ENCODE measurements at places on chromosomes 4 and X. TPM values are rescaled to one million over a fixed set of nuclear protein-coding genes. Genes with fewer than 3 reads are reported as not detected.
A peak's percentile ranks its signal among the peaks of the same experiment; 100 is the strongest.

DNA sequence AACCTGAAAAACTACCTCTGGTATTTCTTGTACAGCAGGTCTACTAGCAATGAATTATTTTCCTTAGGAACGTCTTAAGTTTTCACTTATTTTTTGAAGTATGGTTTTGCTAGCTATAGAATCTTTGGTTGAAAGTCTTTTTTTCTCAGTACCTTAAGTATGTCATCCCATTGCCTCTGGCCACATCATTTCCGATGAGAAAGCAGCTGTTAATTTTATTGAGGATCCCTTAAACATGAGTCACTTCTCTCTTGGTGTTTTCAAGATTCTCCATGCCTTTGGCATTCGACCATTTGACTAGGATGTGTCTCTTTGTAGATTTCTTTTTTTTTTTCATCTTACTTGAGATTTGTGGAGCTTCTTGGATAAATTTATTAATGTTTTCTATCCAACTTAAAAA is 803.8 kb upstream of the AMOT start:
- H3K4me3 ChIP-seq = no peak overlapping the region
- H3K4me1 ChIP-seq = no peaks in the 10 kb centered on the region
- no peaks in the 10 kb centered on the region for H3K27me3 ChIP-seq
- DNase-seq = no peak
- no peaks in the 10 kb centered on the region for H3K36me3 ChIP-seq

GRCh38 chrX:121949041-121949760 is 901.8 kb downstream of the GLUD2 start:
- H3K27ac ChIP-seq = no peak overlapping the region
- no peaks in the 10 kb centered on the region for H3K36me3 ChIP-seq
- no peaks in the 10 kb centered on the region for H3K4me1 ChIP-seq
- H3K4me3 ChIP-seq = no peak overlapping the region
- no peaks in the 10 kb centered on the region for H3K27me3 ChIP-seq
- no peak for DNase-seq

SEC31A gene
- 377 TPM for total RNA-seq

FANCB gene
- total RNA-seq = 2.9 TPM

- H3K27me3 ChIP-seq = no peaks in the 10 kb centered on the region
- no peak for DNase-seq
- no peak overlapping the region for H3K4me3 ChIP-seq
- H3K36me3 ChIP-seq = no peaks in the 10 kb centered on the region
Measured at GRCh38 chr4:76216975-76217814, 3.6 kb upstream of the SCARB2 start.

GRCh38 chr4:168993714-168994510 is 16.1 kb downstream of the CBR4 start:
- H3K4me3 ChIP-seq = no peak overlapping the region
- peaks cover 3% of the 10 kb centered on the region for H3K4me1 ChIP-seq
- peak overlapping the region; percentile 45 for H3K27ac ChIP-seq
- peaks cover 17% of the 10 kb centered on the region for H3K36me3 ChIP-seq

CENPVL1 gene
- total RNA-seq = not detected

- peak overlapping the region; percentile 23 for H3K27ac ChIP-seq
- no peaks in the 10 kb centered on the region for H3K27me3 ChIP-seq
- peaks cover 35% of the 10 kb centered on the region for H3K4me1 ChIP-seq
- H3K4me3 ChIP-seq = no peak overlapping the region
Measured at GRCh38 chr4:154015578-154015977, 226.7 kb upstream of the SFRP2 start.

DNA sequence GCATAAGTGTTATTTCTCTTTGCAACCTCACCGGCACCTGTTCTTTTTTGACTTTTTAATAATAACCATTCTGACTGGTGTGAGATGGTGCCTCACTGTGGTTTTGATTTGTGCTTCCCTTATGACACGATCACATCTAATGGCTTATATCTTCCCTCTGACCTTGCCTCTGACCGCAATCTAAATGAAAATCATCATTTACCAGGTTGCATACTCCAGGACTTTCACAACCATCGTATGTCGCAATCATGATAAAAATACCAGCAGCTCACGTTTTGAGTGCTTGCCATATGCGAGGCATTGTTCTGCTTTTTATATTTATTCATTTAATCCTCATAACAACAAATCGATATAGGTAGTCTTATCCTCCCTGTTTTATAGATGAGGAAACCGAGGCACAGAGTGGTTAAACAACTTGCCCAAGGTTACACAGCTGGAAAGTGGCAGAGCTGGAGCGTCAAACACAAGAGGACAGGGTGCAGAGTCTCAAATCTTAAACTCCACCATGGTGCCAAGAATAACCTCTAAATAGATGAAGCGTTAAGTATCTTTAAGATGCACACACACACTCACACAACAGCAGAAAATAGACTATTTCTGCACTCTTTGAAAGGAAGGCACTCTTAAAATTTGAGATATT is 102.2 kb downstream of the SEL1L3 start:
- no peak overlapping the region for H3K27ac ChIP-seq
- H3K36me3 ChIP-seq = peaks cover 13% of the 10 kb centered on the region
- H3K4me1 ChIP-seq = peaks cover 6% of the 10 kb centered on the region
- no peaks in the 10 kb centered on the region for H3K27me3 ChIP-seq
- H3K4me3 ChIP-seq = no peak overlapping the region
- DNase-seq = no peak

- H3K36me3 ChIP-seq = peaks cover 15% of the 10 kb centered on the region
- H3K4me3 ChIP-seq = no peak overlapping the region
- no peak for DNase-seq
- peaks cover 5% of the 10 kb centered on the region for H3K4me1 ChIP-seq
- peak overlapping the region; percentile 27 for H3K27ac ChIP-seq
- no peaks in the 10 kb centered on the region for H3K27me3 ChIP-seq
Measured at GRCh38 chrX:118756101-118756500, 28.7 kb downstream of the IL13RA1 start.

KLF8 gene
- total RNA-seq = 0.18 TPM

DNA sequence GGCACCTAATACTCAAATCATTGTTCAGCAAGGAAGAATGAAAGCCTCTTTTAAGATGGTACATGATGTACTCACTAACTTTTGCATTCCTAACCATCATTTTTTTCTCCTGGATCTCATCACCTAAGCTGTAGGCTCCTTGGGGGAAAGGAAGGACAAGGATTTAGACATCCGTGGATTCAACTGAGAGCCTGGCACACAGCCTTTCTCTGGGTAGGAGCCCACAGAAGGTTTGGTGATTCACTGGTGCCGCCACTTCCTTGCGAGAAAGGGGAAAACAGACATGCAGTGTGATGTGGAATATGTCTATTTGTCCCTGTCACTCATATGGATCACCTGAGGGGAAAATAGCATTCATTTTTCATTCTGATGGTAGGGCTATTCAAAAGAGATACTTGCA is 147.3 kb downstream of the PCDH7 start:
- no peak overlapping the region for H3K4me3 ChIP-seq
- H3K27me3 ChIP-seq = no peaks in the 10 kb centered on the region
- peak overlapping the region; percentile 74 for H3K27ac ChIP-seq
- peaks cover 61% of the 10 kb centered on the region for H3K4me1 ChIP-seq

ARHGAP6 gene
- total RNA-seq = 4.2 TPM

FAM47A gene
- total RNA-seq = not detected

DDX60 gene
- 16.6 TPM for total RNA-seq

FRMD7 gene
- 0.44 TPM for total RNA-seq

- H3K4me1 ChIP-seq = peaks cover 17% of the 10 kb centered on the region
- no peak for DNase-seq
- H3K27ac ChIP-seq = no peak overlapping the region
- H3K4me3 ChIP-seq = peak overlapping the region; percentile 33
Measured at GRCh38 chr4:104394406-104395167, 100.1 kb downstream of the CXXC4 start.

DNA sequence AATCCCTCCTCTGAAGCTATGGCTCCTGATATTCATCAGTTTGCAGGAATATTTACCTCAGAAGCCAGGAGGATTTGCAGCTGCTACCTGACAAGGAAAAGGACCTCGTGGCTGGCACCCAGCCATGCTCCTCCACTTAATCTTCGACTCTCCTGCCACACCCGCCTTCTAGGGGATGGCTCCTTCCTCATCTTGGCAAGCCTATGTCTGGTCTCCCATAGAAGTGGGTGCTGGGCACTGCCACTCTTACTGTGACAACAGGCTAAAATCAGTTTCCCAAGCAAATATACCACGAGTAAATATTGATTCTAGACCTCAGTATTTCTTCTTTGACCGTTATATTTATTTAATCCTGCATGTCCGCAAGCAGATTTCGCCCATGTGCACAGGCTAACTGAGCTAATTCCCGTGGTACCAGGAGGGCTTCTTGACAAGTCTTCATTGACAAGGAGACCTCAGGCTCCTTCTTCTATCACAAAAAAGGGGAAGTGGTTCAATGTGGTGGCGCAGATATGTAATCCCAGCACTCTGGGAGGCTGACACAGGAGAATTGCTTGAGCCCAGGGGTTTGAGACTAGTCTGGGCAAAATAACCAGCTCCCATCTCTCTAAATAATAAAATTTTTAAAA is 52.6 kb upstream of the DCTD start:
- no peak overlapping the region for H3K27ac ChIP-seq
- H3K4me3 ChIP-seq = no peak overlapping the region
- H3K27me3 ChIP-seq = no peaks in the 10 kb centered on the region
- no peaks in the 10 kb centered on the region for H3K36me3 ChIP-seq

DNA sequence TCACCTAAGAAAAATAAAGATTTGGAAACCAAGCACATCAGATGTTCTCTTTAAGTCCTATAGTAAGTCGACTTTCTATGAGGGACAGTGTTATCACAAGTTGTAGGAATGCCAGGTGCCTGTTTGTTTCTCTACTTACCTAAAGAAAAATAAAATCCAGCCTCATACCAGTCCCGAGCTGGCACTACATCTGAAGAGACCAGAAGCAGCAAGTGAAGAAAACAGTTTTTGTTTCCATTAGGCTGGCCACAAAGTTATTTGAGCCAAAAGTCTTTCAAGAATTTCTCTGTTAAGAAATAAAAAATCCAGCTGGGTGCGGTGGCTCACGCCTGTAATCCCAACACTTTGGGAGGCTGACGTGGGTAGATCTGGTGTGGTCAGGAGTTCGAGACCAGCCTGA is 10.8 kb upstream of the PPARGC1A start:
- no peak for DNase-seq
- no peaks in the 10 kb centered on the region for H3K36me3 ChIP-seq
- peaks cover 10% of the 10 kb centered on the region for H3K4me1 ChIP-seq
- peaks cover 10% of the 10 kb centered on the region for H3K27me3 ChIP-seq

- peak; percentile 84 for DNase-seq
- H3K27me3 ChIP-seq = no peaks in the 10 kb centered on the region
- peak overlapping the region; percentile 93 for H3K27ac ChIP-seq
- no peaks in the 10 kb centered on the region for H3K36me3 ChIP-seq
- peaks cover 24% of the 10 kb centered on the region for H3K4me1 ChIP-seq
Measured at GRCh38 chrX:65601530-65602220, 65.8 kb upstream of the MSN start.

GRCh38 chrX:48498374-48498809 is 10.4 kb upstream of the PORCN start:
- peak overlapping the region; percentile 39 for H3K27ac ChIP-seq
- H3K36me3 ChIP-seq = no peaks in the 10 kb centered on the region
- H3K4me3 ChIP-seq = peak overlapping the region; percentile 53
- DNase-seq = no peak
- no peaks in the 10 kb centered on the region for H3K27me3 ChIP-seq
- H3K4me1 ChIP-seq = peaks cover 19% of the 10 kb centered on the region
